Caudate nucleus (tissue), 63 donors: ENCODE measurements at places on chromosomes 12 and 14.

DNA sequence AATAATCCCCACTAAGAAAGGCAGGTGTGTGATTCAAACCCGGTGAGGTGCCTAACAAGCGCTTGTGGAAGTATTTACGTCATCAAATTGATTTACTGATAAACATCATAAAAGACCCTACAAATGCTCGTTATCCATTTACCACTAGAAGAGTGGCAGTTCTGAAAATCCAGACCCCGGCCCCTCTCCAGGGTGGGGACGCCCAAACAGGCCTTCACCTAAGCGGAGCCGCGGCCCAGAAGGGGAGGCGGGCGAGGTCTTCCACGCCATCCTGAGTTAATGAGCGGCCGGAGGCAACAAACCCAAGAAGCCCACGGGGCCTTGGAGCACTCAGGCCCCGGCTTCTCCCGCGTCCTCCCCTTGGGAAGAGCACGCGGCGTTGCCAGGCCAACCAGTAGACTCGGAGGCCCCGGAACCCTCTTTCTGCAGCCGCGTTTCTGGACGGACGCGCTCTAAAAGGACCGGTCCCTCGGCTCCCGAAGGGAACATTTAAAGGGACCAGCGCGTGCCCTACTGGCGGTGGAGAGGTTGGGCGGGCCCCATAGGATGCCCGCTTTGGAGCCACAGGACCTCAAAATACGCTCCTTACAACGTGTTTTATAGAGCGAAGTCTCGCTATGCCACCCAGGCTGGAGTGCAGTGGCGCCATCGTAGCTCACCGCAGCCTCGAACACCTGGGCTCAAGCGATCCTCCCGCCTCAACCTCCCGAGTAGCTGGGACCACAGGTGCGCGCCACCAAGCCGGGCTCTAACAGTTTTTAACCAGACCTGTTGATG lies 3.5 kb downstream of the PTPN21 start:
- peak; percentile 72 for DNase-seq

DNA sequence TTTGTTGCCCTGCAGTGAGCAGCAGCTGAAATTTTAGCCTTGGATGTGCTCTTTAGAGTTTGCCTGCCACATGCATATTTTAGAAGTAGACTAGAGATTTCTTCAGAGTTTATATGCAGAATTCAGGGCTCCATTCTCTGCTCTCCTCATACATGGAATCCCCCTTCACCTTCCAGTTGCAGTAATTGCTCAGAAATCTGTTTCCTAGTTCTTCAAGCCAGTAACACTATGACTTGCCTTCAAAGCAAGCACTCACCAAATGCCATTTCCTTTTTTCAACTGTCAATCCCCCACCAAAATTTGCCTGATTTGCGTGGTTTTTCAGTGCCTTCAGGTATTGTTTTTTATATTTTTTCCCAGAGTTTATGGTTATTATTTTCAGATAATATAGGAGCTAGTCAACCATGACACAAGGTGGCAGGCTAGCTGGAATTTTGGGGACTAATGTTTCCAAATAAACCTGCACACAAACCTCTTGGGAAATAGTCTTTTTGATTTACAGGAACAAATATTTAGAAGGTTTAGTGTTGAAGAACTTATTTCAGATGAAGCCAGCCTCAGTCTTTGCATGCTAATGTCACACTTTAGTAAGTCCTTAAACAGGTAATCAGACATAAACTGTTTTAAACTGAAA lies 79.2 kb downstream of the ASCL1 start:
- no peak for DNase-seq

- no peak for DNase-seq
Measured at GRCh38 chr12:98830657-98831056, 185.6 kb downstream of the APAF1 start.

DNA sequence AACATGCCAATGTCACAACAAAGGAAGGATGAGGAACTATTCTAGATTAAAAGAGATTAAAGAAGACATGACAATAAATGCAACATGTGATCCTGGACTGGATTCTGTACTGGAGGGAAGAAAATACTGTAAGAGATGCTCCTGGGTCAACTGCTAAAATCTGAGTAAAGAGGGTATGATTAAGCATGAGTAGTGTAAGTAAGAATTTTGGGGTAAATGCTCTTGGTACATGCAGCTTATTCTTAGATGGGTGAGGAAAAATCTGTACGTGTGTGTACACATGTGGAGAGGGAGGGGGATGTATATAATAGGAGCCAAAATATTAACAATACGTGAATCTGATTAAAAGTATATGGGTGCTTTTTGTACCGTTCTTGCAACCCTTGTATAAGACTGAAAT lies 66.0 kb downstream of the CDC42BPB start:
- DNase-seq = no peak

GRCh38 chr14:92926931-92927330 lies 4.0 kb downstream of the CHGA start:
- DNase-seq = no peak

- DNase-seq = no peak
Measured at GRCh38 chr14:100529561-100530031, 57.6 kb downstream of the BEGAIN start.

- no peak for DNase-seq
Measured at GRCh38 chr12:130463275-130463658, 125.6 kb downstream of the PIWIL1 start.

DNA sequence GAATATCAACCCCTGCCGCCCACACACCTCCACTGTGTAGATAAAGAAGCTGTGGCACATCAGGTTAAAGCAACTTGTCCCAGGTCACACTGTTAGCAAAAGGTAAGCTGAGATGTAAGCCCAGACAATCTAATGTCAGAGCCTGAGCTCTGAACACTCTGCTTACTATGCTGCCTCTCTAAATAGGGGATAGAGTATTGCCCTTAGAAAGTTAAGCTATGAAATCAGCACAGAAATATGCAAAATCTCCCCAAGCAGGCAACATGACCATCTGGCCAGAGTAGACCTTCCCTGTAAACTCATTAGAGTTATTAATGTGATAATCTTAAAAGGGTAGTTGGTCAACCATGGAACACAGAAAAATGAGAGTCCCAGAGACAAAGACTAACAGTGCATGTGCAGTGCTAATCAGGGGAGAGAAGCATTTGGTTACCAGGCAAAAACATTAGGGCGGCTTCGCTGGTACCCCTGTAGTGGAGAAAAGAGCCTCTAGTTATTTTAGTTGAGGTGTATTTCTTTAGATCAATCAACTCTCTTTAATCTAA lies 171.0 kb downstream of the BTG1 start:
- no peak for DNase-seq

GRCh38 chr12:94172973-94173372 lies 24.6 kb downstream of the PLXNC1 start:
- no peak for DNase-seq

- no peak for DNase-seq
Measured at GRCh38 chr14:91464615-91465205, 45.4 kb downstream of the PPP4R3A start.

DNA sequence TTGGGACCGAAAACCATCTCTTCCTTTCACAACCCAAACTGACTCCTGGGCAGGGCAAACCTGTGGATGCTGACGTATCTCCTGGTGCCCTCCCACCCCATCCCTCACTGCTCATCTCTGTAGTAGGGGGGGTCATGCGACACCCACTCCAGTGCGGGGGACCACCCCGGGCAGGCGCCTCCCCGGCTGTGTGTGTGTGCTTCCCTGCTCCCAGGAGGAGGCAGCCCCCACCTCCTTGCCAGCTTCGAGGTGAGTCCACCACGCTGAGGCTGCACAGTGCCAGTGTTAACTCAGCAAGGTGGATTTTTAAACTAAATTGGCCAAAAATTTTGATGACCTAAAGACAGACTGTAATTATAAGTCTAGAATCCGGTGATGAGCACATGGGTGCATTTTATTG lies 46.2 kb upstream of the BEGAIN start:
- DNase-seq = no peak

- DNase-seq = no peak
Measured at GRCh38 chr14:82445810-82446570, 912.3 kb upstream of the SEL1L start.

GRCh38 chr14:50103558-50103957 lies 12.8 kb downstream of the VCPKMT start:
- no peak for DNase-seq

DNA sequence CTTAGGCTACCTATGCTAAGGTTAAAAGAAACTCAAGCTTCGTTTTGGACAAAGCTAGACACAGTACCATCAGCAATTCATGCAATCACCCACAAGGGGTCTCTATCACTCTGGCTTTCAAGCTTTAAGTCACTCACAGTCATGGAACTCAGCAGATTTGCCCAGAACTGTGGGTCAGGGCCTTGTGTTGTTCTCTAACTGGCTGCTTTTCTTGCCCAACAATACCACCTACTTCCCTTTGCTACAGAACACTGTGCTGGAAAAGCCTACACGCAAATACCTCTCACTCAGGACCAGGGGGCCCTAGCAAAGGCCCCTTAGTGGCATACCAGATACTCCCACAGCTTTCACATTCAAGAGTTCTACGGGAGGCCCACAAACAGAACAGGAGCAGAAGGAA lies 9.1 kb downstream of the NEMP1 start:
- DNase-seq = no peak
